ENCODE measurements at places on chromosomes 3 and 15.
A peak's percentile ranks its signal among the peaks of the same experiment; 100 is the strongest.

DNA sequence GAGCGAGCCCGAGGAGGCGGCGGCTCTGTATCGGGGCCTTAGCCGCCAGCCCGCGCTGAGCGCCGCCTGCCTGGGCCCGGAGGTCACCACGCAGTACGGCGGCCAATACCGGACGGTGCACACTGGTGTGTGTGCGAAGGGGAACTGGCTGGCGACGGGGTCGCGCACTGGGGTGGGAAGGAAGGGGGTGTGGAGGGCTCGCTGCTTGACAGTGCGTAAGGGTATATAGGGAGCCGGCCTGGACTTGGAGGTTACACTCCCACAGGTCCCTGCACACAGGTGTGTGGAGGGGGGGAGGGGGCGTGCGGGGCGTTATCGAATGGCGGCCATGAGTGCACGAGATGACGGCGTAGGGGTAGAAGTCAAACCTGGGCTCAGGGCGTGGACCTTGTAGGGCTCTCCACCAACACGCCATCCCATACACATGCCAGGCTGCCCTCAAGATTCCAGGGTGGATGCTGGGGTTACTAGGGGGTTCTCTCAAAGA, 389 bp downstream of the APEH start:
- DNase-seq = no peak

DNA sequence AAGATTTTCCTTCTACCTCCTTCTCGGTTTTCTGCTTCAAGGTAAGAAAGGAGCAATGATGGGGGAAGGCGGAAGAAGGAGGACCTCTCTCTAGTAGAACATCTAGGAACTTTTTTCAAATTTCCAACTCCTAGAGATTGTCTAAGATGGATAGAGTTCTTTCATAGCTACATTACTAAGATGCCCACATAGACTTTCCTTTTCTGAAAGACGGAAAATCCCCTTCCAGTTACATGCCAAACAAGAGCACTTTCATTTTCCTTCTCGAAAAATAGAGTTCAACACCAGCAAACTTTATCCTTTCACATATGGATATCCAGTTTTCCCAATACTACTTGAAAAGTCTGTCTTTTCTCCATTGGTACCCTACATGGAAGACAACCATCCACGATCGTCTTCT, 692 bp downstream of the HTR3E start:
- no peak for DNase-seq

- no peak for DNase-seq
These were observed 17.1 kb downstream of the CTXND1 start for GRCh38 chr15:80234883-80235282.

DNA sequence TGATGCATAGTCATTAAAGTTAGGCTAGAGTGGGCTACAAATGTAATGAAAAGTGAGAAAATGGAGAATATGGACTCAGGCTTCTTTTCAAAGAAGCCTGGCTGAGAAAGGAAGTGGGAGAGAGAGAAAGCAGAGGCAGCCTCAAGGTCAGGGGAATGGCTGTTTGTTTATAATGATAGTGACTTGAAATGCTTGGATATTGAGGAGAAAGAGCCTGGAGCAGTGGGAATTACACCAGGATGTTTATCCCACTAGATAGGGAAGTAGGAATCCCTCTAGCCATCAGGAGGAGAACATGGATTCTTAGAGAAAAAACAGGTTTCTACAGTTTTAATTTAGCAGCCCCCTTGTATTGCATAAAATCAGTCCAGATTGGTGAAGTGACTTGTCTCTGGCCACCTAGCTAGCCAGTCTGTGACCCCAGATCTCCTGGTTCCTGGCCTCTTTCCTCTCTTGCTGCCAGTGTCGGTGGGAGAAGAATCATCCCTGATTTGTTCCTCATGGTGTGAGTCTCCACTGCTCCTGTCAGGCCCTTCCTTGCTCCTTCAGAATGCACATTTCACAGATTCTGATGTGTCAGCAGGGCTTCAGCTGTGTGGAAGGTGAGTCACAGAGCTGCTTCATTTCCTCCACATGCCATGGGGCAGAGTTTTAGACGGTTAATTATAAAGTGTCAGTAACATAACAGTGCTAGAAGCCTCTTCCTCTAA, 32.9 kb downstream of the SEMA6D start:
- no peak for DNase-seq

DNA sequence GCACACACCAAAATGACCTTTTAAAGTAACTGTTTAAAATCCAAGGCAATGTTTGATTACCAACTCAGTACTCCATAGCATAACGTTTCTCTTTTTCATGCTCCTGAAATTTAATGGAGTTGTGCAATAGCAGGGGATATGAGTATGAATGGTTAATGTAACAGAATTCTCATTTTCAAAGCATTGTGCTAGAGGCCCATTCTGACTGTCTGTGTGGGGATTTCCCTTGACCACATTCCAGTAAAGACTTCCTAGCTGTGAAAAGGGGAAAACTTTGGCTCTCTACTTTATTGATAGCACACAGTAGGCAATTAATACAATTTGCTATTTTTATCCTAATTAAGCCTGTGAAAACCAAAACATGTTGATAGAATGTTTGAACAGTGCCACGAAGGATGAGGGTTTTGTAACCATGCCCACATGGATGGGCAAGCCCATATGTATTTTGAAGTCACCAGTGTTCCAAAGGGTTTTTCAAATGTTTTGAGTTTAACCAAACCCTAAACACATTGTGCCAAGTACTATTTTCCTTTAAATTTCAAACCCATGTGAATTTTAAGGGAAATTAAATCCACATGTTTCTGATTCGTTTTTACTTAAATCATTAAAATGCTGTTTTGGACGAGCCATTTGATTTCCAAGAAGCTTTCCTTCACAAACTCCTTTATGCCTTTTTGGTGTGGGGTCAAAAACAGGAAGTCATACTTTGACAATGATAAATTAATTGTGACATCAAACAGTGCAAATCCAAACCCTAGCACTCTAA, 261.2 kb downstream of the SHOX2 start:
- DNase-seq = no peak

DNA sequence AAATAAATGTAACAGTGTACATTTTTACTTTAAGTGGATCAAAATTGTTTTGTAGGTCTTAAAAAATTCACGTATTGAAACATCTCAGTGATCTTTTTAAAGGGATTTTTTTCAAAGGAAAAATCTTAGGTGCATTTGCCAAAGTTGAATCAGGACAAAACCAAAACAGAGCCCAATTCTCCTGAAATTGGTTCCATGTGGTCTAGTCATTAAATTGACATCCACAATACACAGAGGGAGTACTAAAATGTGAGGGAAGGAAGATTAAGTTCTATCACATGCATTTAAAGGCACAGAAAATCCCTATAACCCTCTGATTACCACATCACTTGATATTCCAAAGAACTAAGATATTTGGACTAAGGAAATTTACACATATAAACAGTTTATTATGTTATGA, 39.3 kb upstream of the HDC start:
- no peak for DNase-seq

- peak; percentile 26 for DNase-seq
These were observed 1.9 kb downstream of the CHST2 start for GRCh38 chr3:143121241-143122088.

- DNase-seq = no peak
These were observed 322.9 kb downstream of the EPHB1 start for GRCh38 chr3:135117977-135118376.

DNA sequence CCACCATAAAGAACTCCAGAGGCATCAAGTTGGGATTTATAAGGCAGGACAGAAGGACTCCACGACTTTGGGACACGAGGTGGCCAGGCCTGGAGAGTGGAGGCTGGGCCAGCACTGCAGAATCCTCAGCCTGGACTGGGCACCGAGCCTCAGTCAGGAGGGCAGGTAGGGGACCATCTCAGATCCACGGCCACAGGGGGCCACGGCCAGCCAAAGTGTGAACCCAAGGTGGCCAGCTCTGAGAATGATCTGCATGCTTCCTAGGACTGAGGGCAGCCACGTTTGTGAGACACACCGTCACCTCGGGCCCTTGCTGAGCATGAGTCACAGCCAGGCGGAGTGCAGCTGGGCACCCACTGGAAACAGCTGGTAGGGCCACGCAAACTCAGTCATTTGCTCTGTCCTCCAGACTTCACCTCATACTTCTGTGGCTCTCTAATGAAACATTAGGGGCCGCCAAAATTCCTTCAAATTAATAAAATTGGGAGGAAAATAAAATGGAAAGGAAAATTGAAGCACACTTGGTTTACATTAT, 65.8 kb downstream of the CTNNB1 start:
- no peak for DNase-seq

DNA sequence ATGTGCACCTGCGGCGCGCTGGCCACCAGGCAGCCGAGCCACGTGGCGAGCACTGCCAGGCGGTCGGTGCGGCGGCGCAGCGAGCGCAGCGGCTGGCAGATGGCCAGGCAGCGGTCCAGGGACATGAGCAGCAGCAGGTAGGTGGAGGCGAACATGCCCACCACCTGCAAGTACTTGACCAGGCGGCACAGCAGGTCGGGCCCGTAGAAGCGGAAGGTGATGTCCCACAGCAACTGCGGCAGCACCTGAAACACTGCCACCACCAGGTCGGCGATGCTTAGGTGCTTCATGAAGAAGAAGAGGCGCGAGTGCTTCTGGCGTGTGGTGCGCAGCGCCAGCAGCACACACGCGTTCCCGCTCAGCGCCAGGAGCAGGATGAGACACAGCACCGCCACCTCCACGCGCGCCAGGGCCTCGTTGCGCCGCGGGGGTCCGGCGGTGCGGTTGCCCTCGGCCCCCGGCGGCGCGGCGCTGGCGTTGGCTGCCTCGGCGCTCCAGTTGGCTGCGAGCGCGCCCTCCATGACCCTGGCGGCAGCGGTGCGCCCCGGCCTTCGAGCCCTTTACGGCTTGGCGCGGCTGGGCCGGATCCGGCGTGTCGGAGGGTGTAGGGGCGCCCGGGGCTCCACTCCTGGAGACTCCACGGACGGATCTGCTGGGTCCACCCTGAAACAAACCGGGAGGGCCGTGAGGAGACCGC, 1.6 kb downstream of the OXTR start:
- peak; percentile 41 for DNase-seq
